Kidney (tissue), 22 donors: ENCODE measurements at places on chromosomes 13 and 19. TPM values are rescaled to one million over a fixed set of nuclear protein-coding genes. Genes with fewer than 3 reads are reported as not detected.

The RDH8 gene
- not detected for total RNA-seq

GRCh38 chr13:96025283-96025682 lies 27.9 kb downstream of the UGGT2 start:
- no peak overlapping the region for H3K27ac ChIP-seq
- H3K27me3 ChIP-seq = no peaks in the 10 kb centered on the region
- H3K4me1 ChIP-seq = no peaks in the 10 kb centered on the region
- no peak overlapping the region for H3K4me3 ChIP-seq
- no peak for DNase-seq

- H3K36me3 ChIP-seq = no peaks in the 10 kb centered on the region
- no peak overlapping the region for H3K4me3 ChIP-seq
- no peak for DNase-seq
- peaks cover 5% of the 10 kb centered on the region for H3K4me1 ChIP-seq
These were observed 36.0 kb downstream of the GNG7 start for GRCh38 chr19:2666344-2666994.

GRCh38 chr19:15161028-15161984 lies 39.5 kb downstream of the NOTCH3 start:
- no peaks in the 10 kb centered on the region for H3K4me1 ChIP-seq
- H3K36me3 ChIP-seq = peaks cover 14% of the 10 kb centered on the region
- no peaks in the 10 kb centered on the region for H3K27me3 ChIP-seq
- DNase-seq = no peak

DNA sequence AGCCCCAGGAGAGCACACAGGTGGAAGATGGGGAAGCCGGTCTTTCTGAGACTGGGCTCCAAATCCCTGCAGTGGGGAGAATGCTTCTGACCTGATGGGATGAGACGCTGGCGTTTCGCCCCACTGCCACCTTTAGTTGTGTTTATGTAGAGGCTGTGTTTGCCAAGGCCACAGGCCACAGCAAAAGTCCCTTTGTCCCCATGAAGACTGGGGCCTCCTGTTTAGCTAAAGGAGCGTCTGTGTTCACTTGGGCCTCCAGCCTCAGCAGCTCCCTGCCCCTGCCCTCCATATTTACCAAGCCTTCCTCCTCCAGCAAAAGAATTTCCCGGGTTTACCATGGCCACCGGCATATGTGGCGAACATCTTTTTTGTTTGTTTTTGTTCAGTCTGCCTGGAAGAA lies 10.4 kb upstream of the KLK14 start:
- H3K36me3 ChIP-seq = no peaks in the 10 kb centered on the region
- no peak overlapping the region for H3K27ac ChIP-seq
- H3K4me1 ChIP-seq = no peaks in the 10 kb centered on the region
- no peaks in the 10 kb centered on the region for H3K27me3 ChIP-seq
- no peak overlapping the region for H3K4me3 ChIP-seq
- peak; percentile 29 for DNase-seq

GRCh38 chr13:21673789-21674489 lies 3.1 kb downstream of the FGF9 start:
- H3K4me1 ChIP-seq = peaks cover 4% of the 10 kb centered on the region
- H3K27ac ChIP-seq = peak overlapping the region; percentile 93

- no peaks in the 10 kb centered on the region for H3K27me3 ChIP-seq
- H3K27ac ChIP-seq = peak overlapping the region; percentile 74
- H3K4me3 ChIP-seq = peak overlapping the region; percentile 77
These were observed 671 bp downstream of the ZDHHC20 start for GRCh38 chr13:21458451-21458812.

GRCh38 chr19:33868076-33868735 lies 71.5 kb downstream of the KCTD15 start:
- H3K4me3 ChIP-seq = peak overlapping the region; percentile 33
- no peaks in the 10 kb centered on the region for H3K27me3 ChIP-seq
- DNase-seq = no peak

GRCh38 chr19:10643968-10644259 lies 10.2 kb upstream of the ILF3 start:
- DNase-seq = peak; percentile 85
- H3K4me3 ChIP-seq = no peak overlapping the region
- H3K27me3 ChIP-seq = no peaks in the 10 kb centered on the region
- H3K27ac ChIP-seq = no peak overlapping the region
- no peaks in the 10 kb centered on the region for H3K4me1 ChIP-seq

DNA sequence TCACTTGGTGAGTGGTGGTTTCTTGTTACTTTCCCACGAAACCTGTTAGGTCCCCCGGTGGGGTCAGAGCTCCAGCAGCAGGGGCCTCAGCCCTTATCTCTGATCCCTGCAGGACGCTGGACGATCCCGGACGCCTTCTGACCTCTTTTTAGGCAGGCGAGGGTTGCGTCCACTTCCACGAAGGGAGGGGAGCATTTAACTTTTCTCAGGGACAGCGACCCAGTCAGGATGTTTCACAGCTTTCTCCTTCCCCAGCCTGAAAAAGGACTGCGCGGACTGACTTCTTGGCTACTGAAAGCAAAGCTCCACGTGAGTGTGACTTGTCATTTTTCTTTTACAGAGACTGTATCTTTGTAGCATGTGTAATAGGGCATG lies 692 bp downstream of the ZNF234 start:
- peak overlapping the region; percentile 99 for H3K4me3 ChIP-seq
- no peaks in the 10 kb centered on the region for H3K27me3 ChIP-seq
- no peak for DNase-seq
- peaks cover 6% of the 10 kb centered on the region for H3K4me1 ChIP-seq

DNA sequence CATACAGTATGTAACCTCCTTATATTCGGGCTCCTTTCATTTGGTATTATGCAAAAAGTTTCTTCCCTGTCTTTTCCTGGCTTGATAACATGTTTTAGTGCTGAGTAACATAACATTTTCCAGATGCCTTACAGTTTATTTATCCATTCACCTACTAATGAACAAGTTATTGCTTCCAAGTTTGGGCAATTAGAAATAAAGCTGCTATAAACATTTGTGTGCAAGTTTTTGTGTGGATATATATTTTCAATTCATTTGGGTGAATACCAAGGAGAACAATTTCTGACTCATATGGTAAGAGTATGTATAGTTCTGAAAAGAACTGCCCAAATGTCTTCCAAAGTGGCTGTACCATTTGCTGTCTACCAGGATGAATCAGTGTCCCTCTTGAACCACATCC lies 360.9 kb downstream of the PCDH17 start:
- no peak for DNase-seq
- H3K4me3 ChIP-seq = no peak overlapping the region
- no peak overlapping the region for H3K27ac ChIP-seq
- H3K36me3 ChIP-seq = no peaks in the 10 kb centered on the region
- H3K4me1 ChIP-seq = no peaks in the 10 kb centered on the region
- H3K27me3 ChIP-seq = no peaks in the 10 kb centered on the region

- DNase-seq = no peak
- no peak overlapping the region for H3K27ac ChIP-seq
- H3K4me1 ChIP-seq = no peaks in the 10 kb centered on the region
- H3K27me3 ChIP-seq = no peaks in the 10 kb centered on the region
These were observed 167.0 kb downstream of the COG6 start for GRCh38 chr13:39822437-39822836.

DNA sequence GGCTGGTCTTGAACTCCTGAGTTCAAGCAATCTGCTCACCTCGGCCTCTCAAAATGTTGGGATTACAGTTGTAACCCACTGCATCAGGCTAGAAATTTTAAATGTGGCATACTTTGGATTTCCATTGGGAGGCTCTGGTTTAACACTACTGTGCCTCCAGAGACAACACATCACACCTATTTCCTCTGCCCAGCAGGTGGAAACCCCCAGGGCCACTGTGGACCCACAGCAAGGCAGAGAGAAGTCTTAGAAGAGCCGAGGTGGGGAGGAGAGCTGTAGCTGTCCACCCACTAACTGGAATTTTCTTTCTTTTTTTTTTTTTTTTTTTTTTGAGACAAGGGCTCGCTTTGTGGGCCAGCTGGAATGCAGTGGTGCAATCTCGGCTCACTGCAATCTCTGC lies 39.4 kb downstream of the IER2 start:
- no peaks in the 10 kb centered on the region for H3K4me1 ChIP-seq
- DNase-seq = no peak
- no peak overlapping the region for H3K27ac ChIP-seq
- H3K36me3 ChIP-seq = no peaks in the 10 kb centered on the region
- H3K27me3 ChIP-seq = no peaks in the 10 kb centered on the region
- no peak overlapping the region for H3K4me3 ChIP-seq

DNA sequence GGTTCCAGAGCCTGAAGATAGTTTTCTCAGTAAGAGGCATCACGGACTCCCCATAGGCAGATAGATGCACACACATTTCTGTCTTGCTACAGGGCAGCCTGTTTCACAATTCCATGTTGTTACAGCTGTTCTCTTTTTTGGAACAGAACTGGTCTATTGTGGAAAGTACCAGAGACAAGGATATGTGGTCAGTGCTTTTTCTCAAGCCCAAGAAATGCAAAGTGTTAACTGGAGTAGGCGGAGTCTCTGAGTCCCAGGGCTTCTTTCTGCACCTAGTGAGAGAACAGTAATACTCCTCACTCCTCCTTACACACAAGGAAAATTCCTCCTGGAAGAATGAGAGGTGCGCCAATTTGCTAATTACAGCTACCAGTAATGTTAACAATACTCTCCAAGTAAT lies 141.6 kb upstream of the ARGLU1 start:
- DNase-seq = no peak
- no peaks in the 10 kb centered on the region for H3K27me3 ChIP-seq
- H3K4me1 ChIP-seq = no peaks in the 10 kb centered on the region
- no peak overlapping the region for H3K4me3 ChIP-seq

- H3K36me3 ChIP-seq = peaks cover 13% of the 10 kb centered on the region
- no peak overlapping the region for H3K4me3 ChIP-seq
- DNase-seq = peak; percentile 49
- H3K27me3 ChIP-seq = no peaks in the 10 kb centered on the region
- no peak overlapping the region for H3K27ac ChIP-seq
These were observed 15.6 kb upstream of the DCUN1D2 start for GRCh38 chr13:113506025-113506685.

- no peak overlapping the region for H3K27ac ChIP-seq
- H3K36me3 ChIP-seq = no peaks in the 10 kb centered on the region
- H3K4me3 ChIP-seq = no peak overlapping the region
- no peaks in the 10 kb centered on the region for H3K27me3 ChIP-seq
- no peaks in the 10 kb centered on the region for H3K4me1 ChIP-seq
These were observed 1165.3 kb downstream of the EFNB2 start for GRCh38 chr13:105370011-105370650.
